ENCODE measurements at places on chromosomes 16 and 17.

DNA sequence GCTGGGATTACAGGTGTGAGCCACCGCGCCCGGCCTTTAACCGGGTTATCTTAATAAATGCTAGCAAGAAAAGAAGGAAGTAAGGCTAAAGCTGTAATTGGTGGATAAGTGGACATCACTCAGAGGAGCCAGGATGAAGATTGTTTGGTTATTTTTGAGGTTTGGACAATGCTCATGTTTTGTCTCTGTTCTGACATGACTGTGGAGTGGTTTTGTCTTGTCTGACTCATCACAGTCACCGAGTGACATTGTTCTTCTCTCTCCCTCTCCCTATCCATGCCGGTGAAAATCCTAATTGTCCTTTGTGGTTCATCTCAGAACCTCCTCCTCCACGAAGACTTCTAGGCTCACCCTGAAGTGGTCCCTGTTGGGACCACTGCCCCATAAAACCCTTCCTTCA, 23.5 kb upstream of the GRIN2A start:
- no peak for DNase-seq

DNA sequence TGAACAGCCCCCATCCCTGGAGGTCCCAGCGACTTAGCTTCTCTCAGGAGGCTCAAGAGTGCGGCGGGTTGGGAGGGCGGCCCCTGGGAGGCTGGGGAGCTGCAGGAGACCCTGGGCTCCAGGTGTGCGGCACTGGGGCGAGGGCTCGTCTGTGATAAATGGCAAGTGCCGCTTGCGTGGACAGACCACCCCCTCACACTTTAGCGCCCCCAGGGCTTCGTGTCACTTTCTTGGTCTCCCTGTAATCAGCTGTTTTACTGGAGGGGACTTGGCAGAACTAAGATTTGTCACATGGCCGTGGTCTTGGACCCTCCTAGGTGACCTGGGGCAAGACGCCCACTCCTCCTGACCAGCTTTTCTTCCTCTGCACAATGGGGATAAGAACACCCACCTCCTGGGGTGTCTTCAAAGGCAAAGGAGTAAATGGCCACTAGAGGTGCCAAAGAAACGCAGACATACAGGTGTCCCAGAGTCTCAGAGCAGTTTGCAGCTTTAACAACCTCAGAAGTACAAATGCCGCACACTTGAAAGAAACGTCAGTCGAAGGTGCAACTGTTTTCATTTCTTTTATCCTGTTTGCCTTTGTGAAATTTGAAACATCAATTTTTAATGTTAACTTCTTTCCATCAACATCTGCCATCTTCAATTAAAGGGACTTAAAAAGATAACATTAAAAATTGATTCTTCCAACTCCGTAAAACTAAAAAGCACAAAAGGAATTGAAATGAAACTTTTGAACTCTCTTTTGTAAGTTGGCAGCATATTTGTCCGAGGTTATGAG, 946 bp downstream of the OSGIN1 start:
- peak; percentile 30 for DNase-seq

DNA sequence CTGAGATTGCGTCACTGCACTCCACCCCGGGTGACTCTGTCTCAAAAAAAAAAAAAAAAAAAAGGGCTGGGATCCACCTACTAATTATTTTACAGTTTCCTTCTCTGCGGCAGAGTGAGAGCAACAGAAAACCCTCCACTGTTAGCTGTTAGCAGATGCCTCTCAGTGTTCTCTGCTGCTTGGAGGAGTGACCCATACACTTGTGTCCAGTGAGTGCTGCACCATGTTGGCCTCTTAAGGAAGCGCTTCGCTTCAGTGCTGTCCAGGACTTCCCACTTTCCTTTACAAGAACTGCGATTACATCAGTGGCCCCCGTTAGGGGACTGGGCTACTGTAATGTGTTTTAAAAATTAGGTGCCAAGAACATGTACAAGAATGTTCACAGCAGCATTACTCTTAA, 18.4 kb upstream of the CLEC18B start:
- no peak for DNase-seq

GRCh38 chr16:86901483-86901882, 323.1 kb downstream of the FOXL1 start:
- DNase-seq = peak; percentile 49

- DNase-seq = no peak
Observed at GRCh38 chr16:75942351-75942750, 216.1 kb upstream of the CPHXL start.

DNA sequence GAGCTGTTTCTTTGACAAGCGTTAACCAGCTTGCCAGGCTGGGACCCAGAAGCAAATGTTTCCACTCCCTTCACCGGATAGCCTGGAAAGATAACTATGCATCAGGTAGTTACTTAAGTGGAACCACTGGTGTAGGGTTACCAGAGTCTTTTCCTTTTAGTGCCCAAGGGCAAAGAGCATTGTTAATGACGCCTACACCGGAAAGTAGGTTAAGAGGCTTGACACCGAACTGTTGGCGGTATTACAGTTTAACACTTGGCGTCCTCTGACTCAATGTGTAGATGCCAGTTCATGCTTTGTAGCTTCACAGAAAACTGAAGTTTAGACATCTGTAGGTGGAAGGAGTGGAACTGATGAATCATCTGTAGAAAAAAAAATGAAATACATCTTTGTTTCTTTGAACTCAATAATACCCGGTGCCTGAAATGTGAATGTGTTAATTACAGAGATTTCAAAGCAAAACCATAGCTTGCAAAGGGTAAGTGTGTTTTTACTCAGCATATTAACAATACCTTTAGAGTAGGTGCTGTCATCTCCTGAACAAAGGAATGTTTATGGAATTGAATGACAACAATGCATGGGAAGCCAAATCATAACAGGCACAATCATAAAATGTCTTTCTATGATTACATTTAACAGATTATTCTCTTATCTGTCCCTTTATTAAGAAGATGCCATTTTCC, 426.7 kb upstream of the SALL1 start:
- peak; percentile 48 for DNase-seq

All from fibroblast of mammary gland (primary cell).